GM20000 (cell line): ENCODE measurements at places on chromosomes 5 and 9.

GRCh38 chr9:133100506-133101355, 20.3 kb downstream of the RALGDS start:
- DNase-seq, result no peak

GRCh38 chr5:124124711-124125229, 612.8 kb downstream of the CSNK1G3 start:
- no peak for DNase-seq

GRCh38 chr9:15357050-15357653, 50.1 kb upstream of the TTC39B start:
- no peak for DNase-seq

GRCh38 chr5:131513780-131514179, 121.2 kb downstream of the RAPGEF6 start:
- no peak for DNase-seq

- no peak for DNase-seq
These were observed 239.4 kb upstream of the PIK3R1 start for GRCh38 chr5:67976181-67976580.

DNA sequence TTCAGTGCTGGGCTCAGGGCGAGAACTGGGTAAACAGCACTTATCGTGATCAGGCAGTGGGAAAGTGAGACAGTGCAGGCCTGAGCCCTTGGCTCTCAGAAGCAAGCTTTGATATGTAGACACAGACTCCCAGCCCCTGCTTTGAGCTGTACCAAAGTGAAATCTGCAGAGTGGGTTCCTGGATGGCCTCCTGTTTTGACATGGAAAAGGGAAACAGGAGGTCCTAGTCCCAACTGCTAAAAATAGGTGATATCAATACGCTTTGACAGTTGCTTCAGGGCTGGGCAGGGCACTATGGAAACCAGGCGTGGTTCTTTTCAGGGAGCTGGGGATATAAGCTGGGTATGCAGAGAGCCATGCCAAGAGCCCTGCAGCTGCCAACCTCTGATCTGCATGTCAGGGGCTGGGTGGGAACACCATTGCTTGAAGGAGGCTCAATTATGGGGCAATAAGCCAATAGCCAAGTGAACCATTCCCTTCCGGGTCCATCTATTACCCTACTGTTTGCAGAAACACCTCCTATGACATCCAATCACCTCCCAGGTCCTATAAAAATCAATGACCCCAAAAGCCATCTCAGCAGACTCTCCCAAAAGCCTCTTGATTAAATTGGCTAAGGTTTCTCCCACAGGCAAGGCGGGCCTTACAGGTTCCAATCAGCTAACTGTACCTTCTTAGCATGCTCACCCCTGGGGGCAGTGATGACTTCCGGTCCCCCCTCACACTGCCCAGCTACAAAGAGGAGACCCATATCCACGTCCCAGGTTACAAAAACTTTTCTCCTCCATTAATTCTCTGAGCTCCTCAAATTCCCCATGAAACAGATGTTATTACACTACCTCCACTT, 45.8 kb downstream of the EPB41L4B start:
- no peak for DNase-seq

- DNase-seq, result no peak
These were observed 10.5 kb downstream of the SH2D3C start for GRCh38 chr9:127767909-127768331.

DNA sequence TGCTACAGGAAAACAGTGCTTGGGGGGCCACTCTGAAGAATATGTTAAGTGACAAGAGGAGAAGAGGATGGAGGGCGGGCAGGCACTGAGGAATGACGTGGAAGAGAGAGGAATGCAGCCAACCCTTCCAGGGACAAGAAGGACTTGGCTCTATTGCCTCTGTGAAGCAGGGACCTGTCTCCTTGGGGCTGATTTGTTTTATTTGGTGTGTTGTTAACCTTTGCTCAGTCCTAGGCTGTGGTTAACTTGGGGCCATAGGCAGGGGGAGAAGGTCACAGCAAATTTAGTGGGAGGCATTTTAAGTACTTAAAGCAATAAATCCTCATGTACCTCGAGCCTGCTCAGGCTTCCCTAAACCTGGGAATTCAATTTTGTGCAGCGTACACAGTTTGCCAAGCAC, 39.9 kb downstream of the KIF4B start:
- DNase-seq, result no peak
